ENCODE measurements at places on chromosomes 11 and 22. TPM values are rescaled to one million over a fixed set of nuclear protein-coding genes. Genes with fewer than 3 reads are reported as not detected.

Gene TMEM132A
- 3.7 TPM for total RNA-seq

Gene SIAE
- total RNA-seq: 22.1 TPM

- DNase-seq: no peak
Measured at GRCh38 chr11:96214777-96215109, 128.3 kb downstream of the MAML2 start.

Gene SIDT2
- total RNA-seq: 68.5 TPM

GRCh38 chr11:16839821-16840220, 101.4 kb downstream of the C11orf58 start:
- no peak for DNase-seq

DNA sequence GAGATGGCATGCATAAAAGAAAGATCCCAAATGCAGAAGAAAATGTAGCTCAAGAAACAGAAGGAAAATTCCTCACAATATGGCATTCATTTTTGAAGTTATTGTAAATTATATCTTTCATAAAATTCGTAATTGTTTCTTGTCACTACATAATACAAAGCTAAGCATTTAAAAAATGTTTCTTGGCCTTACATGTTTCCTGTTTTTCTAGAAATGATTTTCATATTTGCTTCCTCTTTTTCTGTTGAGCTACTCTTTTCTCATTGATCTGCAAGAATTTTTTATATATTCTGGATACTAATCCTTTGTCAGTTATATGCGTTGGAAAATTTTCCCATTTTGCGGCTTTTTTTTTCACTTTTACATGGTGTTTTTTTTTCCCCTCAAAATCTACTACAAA, 48.0 kb downstream of the ENTHD1 start:
- no peak for DNase-seq

Gene STT3A
- 118 TPM for total RNA-seq

- no peak for DNase-seq
Measured at GRCh38 chr22:40764763-40765441, 54.2 kb downstream of the SLC25A17 start.

Gene VWCE
- 0.16 TPM for total RNA-seq

- no peak for DNase-seq
Measured at GRCh38 chr11:122692444-122692843, 36.9 kb downstream of the UBASH3B start.

- no peak for DNase-seq
Measured at GRCh38 chr11:66225066-66225465, 43.4 kb upstream of the RAB1B start.

Data from pancreas (tissue), 10 donors.